Epithelial cell of alveolus of lung (primary cell): ENCODE measurements at places on chromosomes 1 and 21. TPM values are rescaled to one million over a fixed set of nuclear protein-coding genes. Genes with fewer than 3 reads are reported as not detected.

The ANKRD65 gene
- 3.1 and 4.1 TPM in 2 replicates for total RNA-seq

The PALMD gene
- total RNA-seq: 0.13 and 1.1 TPM in 2 replicates

The MROH9 gene
- total RNA-seq: not detected in 2 replicates

The LIN9 gene
- 3.9 and 5.6 TPM in 2 replicates for total RNA-seq

The OR10X1 gene
- total RNA-seq: not detected in 2 replicates

The IFNLR1 gene
- total RNA-seq: 0.78 TPM in 1 of 2 replicates, not detected in the other

The GUCA2A gene
- not detected in 2 replicates for total RNA-seq

The OLFM3 gene
- total RNA-seq: not detected in 2 replicates

The CYP4Z1 gene
- not detected in 2 replicates for total RNA-seq

The ANKRD45 gene
- 0.52 and 0.64 TPM in 2 replicates for total RNA-seq

The DPT gene
- 0.24 and 0.78 TPM in 2 replicates for total RNA-seq

The LUZP1 gene
- total RNA-seq: 17.4 and 29.5 TPM in 2 replicates

The RPE65 gene
- 0.32 TPM in 1 of 2 replicates, not detected in the other for total RNA-seq

The ITGB2 gene
- 0.26 and 1.2 TPM in 2 replicates for total RNA-seq

The PLA2G2D gene
- not detected in 2 replicates for total RNA-seq

The FAM72B gene
- 3.6 TPM in 2 replicates for total RNA-seq

The KIF14 gene
- 3.6 and 6.7 TPM in 2 replicates for total RNA-seq

The SGIP1 gene
- 6.3 and 22.8 TPM in 2 replicates for total RNA-seq

The TNFSF4 gene
- total RNA-seq: 3.3 and 100 TPM in 2 replicates

The CA6 gene
- total RNA-seq: not detected in 2 replicates

The IPO9 gene
- 16.8 and 18.1 TPM in 2 replicates for total RNA-seq

The VWA5B1 gene
- under 0.01 TPM in 1 of 2 replicates, not detected in the other for total RNA-seq

The RHBG gene
- total RNA-seq: not detected in 2 replicates

The NOS1AP gene
- 0.39 and 0.96 TPM in 2 replicates for total RNA-seq

The CENPF gene
- 28.3 TPM in 2 replicates for total RNA-seq
